ENCODE measurements at places on chromosomes 7 and 10.

DNA sequence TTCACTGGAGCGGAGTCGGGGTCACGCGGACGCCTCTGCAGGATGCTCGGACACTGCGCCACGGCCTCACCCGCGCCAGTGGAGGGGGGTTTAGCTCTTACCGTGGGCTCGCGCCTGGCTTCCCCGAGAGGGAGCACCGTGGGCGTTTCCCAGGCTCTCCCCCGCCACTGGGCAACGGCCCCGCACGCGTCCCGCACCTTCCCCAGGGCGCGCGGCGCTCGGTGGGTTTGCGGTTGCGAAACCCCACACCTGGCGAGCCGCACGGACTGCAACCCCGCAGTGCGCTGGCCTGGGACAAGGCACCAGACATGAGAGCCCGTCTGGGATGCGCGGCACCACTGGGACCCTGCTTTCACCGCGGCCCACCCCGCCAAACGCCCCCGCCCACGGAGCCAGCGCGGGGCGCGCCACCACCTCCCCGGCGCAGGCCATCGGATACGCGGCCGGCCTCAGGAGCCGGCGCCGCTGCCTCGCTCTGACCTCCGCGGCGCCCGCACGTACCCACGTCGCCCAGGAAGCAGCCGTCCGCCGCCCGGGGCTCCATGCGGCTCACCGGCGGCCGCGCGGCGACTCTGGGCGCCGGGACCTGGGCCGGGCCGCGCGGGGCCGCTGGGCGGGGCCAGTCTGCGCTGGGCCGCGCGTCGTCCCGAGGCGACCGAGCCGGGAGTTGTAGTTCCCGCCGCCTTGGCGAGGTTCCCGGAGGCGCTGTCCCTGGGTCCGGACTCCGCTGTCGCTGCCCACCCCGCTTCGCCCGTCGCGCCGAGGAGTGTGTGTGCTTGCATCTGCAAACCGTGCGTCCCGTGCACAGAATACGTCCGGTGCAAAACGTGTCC is at the start of gene ASB13:
Gene ASB13, minus strand, starts transcription at position 588 of the 833 bp plus-strand sequence. Its CDS starts 44 bp downstream, at position 544.
- peak; percentile 65 for DNase-seq

DNA sequence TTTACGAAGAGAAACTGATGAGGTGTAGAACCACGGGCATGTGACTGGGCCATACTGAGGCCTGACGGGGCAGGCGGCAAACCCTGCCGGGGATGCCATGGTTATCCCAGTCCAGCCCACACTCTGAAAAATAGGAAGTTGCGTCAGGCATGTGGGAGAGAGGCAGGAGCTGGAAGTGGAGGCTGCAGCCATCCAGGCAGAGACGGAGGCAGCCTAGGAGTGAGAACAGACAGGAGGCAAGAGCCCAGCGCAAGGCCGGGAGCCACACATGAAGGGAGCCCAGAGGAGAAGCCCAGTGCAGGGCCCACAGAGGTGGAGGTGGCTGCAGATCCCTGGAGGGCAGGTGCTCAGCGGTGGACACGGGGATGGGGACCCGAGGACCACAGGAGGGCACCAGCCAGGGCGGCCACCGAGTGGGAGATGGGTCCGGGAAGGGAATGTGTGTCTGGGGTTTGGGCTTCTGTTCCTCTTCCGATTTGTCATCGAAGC is 175.2 kb upstream of the PPP2R2D start:
- DNase-seq = no peak

GRCh38 chr10:97911217-97911616 is 61.6 kb downstream of the GOLGA7B start:
- DNase-seq = no peak

DNA sequence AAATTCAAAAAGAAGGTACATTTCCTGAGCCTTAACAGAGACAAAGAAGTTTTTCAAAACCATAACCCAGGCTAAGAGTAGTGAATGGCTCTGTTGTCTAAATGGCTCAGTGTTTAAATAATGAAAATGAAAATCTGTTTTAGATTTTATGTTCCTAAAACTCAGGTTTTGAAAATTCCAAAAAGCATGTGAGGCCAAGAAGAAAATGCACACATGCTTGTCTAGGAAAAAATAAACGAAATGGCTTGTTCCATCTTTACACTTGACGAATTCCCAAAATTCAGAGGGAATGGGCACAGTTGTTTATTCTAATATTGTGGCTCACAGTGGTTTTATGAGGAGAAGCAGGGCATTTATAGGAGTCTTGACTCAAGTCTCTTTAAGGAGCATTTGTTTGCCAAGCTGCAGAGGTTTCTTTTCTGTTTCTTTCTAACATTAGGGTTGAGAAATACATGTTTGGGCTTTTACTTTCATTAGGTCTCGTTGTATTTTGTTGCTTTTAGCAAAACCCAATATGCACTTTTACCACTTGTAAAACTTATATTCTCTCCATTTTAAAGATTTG is 527.6 kb upstream of the ANKRD30A start:
- no peak for DNase-seq

DNA sequence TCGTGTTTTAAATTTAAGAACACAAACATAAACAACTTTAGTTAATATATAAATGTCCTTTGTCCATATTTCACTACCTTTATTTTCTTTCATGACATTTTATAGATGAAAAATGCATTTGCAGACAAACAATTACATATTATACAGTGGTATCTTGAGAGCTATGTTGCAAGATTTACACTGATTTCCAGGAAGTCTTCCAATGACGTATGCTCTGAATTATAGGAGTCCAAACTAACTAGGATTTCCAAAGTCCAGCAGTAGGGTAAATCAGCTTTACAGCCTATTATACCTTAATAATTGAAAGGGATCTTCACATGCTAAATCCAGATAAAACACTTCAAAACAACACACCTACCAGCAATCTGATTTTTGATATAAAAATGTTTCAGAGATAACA is 69.4 kb downstream of the HYCC1 start:
- no peak for DNase-seq

- DNase-seq = peak; percentile 24
Measured at GRCh38 chr7:102064361-102065025, 222.2 kb upstream of the SH2B2 start.

DNA sequence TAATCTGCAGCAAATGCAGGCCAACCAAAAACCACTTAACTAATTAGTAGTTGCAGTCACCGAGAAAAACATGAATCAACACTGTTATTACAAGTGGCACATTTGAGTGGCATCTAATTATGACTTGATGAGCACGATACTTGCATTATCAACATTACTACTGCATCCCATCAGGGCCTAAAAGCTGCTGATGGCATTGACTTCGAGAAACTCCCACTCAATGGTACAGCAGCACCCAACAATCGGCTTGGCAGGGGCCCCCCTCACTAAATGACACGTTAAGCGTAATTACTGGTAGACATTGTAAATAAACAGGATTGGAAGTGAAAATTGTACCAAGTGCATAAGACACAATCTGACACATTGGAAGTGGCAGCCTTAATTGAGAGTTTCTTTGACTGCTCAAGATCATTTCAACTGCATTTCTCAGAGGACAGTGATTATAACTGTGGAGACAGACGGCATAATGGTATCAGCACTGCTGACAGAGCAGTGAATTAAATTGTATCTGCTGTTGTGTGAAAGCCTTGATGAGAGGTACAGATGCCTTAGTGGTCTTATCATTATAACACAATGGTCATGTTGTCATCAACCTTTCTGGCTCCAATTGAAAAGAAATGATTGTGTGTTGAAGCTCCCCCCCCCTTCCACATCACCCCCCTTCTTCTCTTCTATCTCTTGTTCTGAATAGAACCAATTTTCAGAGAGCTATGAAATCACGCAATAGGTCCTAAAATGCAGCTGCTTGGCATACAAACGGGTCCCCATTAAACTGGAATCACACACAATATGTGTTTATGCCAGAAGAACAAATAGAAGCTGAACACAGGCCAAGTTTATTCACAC is 43.4 kb downstream of the SHTN1 start:
- DNase-seq = no peak

- no peak for DNase-seq
Measured at GRCh38 chr7:20030915-20031362, 186.2 kb downstream of the MACC1 start.

DNA sequence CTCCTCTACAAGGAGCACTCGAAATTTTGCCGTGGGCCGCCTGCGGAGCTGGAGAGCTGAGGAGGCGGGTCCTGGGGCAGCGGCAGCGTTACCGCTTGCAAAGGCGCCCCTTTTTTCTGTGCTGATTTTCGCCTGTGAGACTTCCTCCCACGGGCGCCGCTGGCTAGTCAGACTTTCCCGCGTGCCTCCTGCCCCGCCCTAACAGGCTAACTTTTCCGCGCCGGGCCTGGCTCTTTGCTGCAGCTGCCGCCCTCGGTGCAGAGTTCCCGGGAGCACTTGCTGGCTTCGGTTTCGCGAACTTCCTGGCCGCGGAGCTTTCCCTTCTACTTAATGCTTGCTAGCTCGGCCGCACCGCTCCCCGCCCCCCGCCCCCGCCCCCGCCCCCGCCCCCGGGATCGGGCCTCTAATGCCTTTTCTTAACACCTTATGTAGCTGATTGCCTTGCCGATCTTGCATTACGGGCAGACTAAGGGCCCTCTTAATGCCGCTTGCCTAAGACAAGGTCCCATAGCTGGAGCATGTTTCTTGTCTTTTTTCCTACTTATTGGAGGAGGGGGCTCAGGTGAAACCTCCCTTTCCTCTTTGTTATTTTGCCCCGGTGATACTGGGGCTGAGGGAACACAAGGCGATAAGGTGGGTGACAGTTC is 37.9 kb upstream of the RASGEF1A start:
- DNase-seq = peak; percentile 64

DNA sequence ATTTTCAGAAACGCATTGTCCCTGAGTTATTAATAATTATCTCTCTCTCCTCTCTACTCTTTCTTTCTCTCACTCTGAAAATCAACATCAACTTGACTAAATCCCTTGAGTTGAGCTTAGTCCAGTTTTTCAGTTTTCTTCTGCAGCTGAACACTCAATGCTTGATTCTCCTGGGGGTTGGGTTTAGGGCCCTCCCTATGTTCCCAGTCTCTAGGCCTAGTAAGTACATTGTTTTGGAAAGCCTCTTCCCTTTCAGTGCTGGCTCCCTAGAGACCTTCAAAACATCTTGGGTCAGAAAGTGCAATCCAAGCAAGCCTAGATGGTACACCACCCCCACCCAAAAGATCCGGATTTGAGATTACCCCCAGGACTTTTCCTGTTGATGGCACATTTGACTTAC is 488.5 kb downstream of the LRMDA start:
- no peak for DNase-seq

- DNase-seq = no peak
Measured at GRCh38 chr7:48741545-48741944, 182.8 kb upstream of the CDC14C start.

- DNase-seq = no peak
Measured at GRCh38 chr7:2043316-2044039, 189.3 kb downstream of the MAD1L1 start.

- no peak for DNase-seq
Measured at GRCh38 chr10:1241973-1242935, 186.1 kb downstream of the WDR37 start.

DNA sequence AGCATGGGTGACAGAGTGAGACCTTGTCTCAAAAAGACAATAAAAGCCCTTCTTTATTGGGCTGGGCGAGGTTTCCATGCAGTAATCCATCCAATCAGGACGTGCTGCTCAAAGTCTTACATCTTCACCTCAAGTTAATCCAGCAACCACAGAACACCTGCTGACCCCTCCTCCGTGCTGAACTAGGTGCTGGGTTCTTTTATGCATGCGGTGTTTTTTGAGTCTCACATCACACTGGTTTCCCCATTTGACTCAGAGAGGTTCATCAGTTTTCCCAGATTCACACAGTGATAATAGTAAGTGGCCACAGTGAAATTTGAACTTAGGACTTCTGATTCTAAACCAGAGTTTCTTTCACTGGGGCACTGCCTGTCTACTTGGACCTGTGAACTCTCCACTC is 58.3 kb upstream of the GTF2I start:
- DNase-seq = no peak

DNA sequence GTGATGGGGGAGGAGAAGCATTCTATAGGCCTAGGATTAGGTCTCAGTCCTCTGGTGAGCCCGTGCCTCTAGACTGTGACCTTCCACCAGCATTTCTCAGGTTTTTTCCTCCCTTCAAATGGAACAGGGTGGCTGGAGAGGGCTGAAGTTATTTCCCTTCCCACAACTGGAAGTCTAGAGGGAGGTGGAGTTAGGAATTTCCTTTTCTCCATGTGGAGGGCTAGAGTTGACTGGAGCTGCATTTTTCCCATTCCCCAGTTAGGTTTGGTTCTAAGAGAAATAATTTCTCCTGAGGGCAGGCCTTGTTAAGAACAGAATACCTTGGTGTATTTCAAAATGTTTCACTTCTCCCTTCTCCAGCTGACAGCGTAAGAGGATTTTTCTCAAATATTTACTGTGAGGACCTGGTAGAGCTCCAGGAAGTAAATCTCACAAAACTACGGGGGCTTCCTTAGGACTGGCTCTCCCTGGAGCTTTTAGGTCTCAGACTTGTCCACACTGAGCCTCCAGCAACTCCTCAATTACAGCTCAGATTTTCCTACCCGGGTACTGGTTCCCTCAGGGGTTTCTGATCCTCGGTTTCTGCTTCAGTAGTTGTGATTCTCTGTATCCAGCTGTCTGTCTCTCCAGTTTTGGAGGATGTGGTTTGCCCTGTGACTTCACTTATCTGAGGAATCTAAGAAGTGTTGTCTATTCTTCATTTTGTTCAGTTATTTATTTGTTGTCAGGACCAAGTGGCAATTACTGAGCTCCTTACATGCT is 6.0 kb upstream of the REEP3 start:
- DNase-seq = no peak

DNA sequence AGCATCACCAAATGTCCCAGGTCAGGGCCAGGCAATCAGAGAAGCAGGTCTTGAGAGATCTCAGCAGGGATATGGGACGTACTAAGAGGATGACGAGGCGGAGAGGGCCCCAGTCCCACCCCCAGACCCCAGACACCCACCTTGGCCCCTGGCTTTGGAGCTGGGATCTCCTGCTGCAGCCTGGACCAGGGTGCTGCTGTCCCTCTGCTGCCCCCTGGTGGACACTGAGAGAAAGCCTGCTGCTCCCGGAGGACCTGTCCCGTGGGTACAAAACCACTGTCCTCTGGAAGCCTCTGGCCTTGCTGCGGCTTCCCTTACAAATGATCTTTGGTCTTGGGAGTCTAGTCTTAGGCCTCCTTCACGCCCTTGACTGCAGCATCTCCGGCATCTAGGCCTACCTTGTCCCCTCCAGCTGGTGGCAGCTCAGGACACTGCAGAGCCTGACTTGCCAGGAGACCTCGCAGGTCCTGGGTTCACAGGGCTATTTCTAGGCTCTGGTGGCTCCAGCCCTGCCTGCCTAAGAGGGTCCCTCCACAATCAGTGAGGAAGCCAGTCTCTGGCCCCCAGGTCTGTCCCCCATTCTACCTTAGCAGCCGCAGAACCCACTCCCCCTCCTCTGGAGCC is 97.1 kb downstream of the RGS10 start:
- peak; percentile 85 for DNase-seq

DNA sequence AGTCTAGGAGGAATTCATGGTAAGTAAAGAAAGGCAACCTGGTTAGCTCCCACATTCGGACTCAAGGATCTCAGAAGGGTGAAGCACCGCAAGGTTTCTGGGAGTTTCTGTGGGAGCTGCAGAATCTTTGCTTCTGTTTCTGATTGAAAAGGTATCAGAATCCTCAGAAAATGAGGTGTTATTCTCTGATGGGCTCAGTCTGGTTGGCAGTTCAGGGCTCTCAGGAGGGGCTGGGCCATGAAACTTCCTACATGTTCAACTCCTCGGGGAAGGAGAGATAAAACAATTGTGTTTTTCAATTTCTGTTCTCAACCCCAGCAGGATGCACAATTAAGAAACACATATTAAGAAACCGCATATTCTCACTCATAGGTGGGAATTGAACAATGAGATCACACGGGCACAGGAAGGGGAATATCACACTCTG is 9.1 kb downstream of the OR2A7 start:
- DNase-seq = no peak
